Stimulated activated CD8-positive, alpha-beta memory T cell treated with anti-CD3 and anti-CD28 coated beads, Interleukin-2, amount 100 ng/mL, for 1 hour (primary cell): ENCODE measurements at places on chromosomes 4 and X.

DNA sequence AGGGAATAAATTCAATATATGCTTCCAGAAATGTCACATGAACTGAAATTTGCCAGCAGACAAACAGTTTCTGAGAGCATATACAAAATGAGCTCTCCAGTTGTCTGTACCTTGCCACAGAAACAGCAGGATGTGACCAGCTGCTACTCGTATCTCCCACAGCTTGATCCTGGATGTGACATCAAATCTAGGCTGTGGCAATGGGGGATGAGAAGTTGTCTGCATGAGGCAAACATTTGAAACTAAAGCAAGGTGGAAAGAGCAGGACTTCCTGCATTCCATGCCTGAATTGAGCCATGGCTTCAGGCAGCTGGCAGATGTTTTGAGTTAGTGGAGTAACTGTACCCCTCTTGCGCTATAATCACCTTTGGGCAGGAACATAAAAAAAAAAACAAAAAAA, 1724.0 kb downstream of the RPA4 start:
- no peak for DNase-seq

DNA sequence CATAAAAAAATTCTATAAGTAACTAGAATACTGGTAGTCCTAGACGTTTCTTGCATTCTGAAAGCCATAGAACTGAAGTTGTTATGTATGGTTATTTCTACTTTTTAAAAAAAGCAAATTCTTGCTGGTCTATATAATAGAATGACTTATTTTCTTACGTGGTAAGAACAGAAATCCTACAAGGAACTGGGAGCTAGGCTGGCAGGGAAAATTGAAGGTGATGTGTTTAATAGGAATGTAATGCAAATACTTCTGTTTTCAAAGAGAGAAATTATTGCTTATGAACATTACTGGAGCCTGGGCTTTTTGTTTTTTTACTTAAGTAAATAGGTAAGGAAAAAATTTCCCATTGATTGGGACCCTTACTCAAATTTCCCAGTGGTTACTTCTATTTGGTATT, 8.9 kb downstream of the CCNA2 start:
- no peak for DNase-seq

GRCh38 chr4:152185786-152186550, 349.9 kb downstream of the FBXW7 start:
- DNase-seq = no peak

DNA sequence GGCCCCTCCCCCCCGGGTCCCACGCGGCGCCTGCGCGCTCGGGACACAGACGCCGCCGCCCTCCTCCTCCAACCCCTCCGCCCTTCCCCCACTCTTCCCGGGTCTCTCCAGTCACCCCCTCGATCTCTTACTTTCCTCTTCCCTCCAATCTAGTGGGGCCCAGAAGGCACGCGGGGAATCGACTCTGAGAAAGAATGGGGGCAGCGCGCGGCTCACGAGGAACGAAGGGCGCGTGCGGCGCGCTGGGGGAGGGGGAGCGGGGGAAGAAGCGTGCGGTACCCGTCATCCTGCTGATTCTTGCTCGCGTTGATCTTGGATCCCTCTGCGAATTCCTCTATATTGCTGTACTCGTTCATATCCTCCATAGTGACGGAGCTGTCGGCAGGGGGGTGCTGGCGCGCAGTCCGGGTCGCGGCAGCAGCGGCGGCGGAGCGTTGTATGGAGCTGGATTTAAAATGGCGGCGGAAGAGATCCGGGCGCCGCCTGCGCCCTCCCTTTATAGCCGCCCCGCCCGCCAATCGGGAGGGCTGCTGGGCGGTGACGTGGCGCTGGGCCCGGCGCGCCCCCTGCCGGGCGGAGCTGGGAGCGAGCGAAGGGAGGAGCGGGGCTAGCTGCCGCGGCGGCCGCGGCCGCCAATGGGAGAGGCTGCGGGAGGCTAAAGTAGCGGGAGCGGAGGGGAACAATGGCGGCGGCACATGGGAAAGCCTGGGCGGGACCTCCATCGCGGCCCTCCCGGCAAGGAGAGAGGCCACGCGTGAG, 1.1 kb downstream of the HNRNPDL start:
- DNase-seq = peak; percentile 89

DNA sequence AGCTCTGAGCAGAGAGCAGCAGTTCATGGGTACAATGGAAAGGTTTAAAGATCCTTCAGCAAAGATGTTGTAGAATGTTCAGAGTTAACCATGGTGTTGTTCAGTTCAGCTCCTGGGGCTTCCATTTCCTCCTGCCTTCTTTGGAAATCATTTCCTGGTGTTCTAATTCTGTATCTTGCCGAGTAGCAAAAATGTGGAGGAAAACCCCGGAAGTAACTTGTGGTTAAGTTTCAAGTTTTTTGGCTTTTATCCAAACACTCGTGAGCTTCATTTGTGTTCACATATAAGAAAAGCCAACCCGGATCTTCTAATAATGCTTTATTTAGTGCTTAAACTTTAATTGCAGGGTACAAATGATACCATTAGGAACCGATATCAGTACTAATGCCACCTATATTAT, 33.6 kb upstream of the ARX start:
- DNase-seq = no peak

DNA sequence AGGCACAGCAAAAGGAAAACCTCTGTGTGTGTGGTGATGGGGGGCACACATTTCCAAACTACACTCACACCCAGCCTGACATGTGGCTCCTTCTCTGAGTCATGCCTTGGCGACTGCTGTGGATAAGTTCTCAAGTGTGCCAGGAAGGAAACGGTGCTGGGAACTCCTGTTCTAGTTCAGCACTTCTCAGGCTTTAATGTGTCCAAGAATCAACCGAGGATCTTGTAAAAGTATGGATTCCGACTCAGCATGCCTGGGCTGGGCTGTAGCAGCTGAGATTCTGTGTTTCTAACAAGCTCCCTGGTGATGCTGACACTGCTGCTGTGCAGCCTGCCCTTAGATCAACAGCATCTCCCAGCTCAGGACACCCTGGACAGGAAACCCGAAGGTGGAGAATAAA, 20.2 kb downstream of the CLNK start:
- no peak for DNase-seq

- DNase-seq = no peak
These were observed 562 bp upstream of the OSTC start for GRCh38 chr4:108649863-108650211.

- no peak for DNase-seq
These were observed 28.3 kb upstream of the HTRA3 start for GRCh38 chr4:8241211-8241779.

GRCh38 chr4:119028296-119028695, 107.3 kb upstream of the MYOZ2 start:
- DNase-seq = no peak

GRCh38 chr4:185716577-185717376, 95.2 kb downstream of the SORBS2 start:
- DNase-seq = no peak

DNA sequence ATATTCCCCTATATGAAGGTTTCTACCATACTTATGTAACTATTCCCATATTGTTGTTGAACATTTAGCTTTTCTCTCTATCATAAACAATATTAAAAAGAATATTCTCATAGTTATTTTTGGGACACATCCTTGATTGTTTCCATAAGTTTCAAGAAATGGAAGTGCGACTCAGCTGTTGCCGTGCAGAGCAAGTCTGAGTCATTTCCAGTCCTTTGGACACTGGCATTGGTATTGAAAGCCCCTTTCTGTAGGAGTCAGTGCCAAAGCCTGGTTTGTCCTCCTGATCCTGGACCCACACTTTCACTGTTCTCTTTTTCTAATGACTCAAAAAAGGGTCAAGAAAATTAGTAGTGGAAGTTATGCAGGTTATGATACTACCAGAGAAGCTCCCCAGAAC, 108.3 kb upstream of the DIAPH2 start:
- no peak for DNase-seq

DNA sequence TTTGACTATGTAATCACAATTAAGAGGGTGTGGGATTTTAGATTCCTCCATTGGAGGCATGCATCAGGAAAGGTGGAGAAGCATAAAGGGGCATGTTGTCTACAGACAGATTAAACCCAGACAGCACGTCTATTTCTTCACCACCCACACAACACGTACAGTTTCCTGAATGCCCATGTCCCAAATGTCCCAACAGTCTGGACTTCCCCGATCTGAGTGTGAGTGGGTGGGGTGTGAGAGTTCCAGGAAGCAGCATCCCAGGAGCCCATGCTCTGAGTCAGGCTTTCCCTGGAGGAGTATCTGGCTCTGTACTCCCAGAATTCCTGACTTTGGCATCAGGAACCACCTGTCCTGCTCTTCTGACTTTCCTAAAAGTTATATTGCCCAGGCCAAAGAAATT, 30.8 kb upstream of the NDP start:
- DNase-seq = no peak

- DNase-seq = no peak
These were observed 5.3 kb downstream of the FGF5 start for GRCh38 chr4:80271801-80272200.

DNA sequence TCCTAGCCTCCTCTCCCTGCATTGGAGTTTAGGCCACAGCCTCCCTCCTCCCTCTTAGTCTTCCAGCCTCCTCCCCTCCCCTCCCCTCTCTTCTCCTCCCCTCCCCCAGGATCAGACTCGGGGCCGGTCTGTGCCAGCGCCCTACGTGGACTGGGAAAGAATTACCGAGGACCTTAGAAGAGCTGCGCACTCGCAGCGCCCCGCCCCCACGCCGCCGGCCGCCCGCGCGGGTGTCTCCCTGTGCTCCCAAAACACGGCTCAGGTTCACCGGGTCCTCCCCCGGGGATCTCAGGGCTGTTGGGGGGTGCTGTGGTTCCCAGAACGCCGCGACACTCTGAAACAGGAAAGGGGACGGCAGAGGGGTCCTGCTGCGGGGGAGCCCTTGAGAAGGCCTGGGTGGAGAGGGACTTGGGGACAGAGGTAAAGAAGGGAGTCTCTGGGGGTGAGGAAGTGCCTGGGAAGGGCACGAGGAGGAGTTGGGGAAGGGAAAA, 122.3 kb upstream of the TBL1X start:
- DNase-seq = no peak

DNA sequence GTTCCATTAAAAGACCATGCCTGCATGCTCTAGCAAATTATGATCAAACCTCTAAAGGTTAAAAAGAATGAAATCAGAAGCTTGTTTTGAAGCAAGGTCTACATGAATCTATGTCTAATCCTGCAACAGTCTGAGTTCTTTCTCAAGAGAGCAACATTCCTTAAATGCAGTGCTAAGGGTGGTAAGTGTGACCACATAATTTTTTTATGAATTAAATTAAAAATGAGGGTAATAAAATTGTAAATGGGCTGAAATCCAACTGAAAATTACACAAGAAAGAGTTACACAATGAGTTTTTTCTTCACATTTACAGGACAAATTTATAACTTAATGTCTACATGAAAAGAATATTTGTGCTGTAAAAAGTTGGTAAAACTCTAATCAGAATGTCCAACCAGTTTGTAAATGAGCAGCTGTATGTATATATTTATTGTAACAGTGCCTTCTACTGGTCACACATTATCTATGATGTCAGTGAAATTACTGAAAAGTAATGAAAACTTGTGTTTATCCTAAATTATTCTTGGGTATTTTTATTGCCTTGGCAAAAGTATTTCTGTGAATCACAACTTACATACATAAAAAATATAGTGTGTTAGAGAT, 336.3 kb upstream of the PITX2 start:
- DNase-seq = no peak

DNA sequence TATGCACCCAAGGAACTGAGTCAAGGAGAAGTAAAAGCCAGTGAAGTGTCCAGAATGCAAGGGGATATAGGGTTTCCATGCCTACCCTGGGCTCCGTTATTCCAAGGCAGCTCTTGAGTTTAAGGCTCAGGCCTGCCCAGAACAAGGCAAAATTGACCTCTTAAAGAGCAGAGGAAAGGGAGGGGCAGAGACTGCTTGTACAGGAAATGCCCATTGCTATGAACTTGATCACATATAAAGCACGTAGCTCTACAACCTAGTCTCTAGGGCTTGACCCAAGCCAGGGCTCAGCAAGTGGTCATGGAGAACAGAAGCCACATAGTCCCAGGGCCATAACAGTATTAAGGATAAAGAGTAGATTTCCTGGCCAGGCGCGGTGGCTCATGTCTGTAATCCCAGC, 58.2 kb upstream of the MSN start:
- no peak for DNase-seq
